Cerebellar nuclear complex (tissue), 1 donor: ENCODE measurements at places on chromosomes 7 and 10.

DNA sequence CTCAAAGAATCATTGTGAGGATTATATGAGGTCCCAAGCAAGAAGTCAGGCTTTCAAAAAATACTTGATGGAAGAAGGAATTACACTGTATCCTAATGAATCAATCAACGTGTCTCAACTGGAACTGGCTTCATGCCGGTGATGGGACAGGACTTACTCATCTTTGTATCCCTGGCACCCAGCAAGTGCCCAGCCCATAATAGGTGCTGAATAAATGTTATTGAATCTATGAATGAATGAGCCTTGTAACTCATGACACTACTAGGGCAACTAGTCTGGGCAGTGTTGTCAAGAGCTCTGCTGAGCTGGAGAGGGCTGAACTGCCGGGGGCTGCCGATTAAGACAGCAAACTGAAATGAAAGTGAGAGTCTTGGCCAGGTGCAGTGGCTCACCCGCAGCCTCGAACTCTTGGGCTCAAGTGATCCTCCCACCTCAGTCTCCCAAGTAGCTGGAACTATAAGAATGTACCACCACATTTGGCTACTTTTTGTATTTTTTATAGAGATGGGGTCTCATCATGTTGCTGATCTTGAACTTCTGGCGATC lies 87.2 kb upstream of the KIF5B start:
- DNase-seq = no peak

DNA sequence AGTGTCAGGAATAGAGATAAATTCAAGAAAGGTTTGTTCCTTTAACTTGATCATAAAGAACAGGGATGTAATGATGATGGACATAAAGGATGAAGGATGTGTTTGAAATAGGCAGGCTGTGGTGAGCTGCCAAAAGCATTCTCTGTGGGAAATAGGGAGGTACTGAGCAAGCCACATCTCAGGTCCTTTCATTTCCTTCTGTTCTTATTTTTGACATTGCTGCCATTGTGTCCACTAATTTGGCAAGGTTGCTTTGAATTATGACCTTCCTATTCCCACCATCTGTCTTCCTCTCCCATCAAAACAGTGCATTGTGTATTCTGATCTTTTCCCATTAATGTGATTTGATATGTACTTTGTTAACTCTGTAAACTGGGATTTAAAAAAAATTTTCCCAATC lies 9.4 kb downstream of the SCRN1 start:
- peak; percentile 65 for DNase-seq

GRCh38 chr10:87846023-87846422 lies 17.3 kb downstream of the KLLN start:
- no peak for DNase-seq

DNA sequence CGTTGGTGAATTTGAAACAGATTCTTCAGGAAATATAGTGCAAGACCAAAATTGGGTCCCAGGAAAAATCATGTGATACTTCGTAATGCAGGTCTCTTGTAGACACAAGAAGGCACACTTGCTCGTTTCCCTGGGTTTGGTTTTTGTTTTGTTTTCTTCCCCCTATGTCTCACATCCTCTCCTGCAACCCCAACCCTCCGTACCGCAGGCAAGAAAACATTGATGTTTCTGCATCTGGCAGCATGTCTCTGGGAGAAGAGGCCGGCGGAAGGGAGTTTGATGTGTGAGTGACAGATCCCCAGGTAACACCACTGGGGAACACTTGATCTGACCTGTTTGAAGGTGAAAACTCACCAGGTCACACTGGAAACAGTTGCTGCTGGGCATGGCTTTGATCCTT lies 718.5 kb downstream of the AUTS2 start:
- no peak for DNase-seq

DNA sequence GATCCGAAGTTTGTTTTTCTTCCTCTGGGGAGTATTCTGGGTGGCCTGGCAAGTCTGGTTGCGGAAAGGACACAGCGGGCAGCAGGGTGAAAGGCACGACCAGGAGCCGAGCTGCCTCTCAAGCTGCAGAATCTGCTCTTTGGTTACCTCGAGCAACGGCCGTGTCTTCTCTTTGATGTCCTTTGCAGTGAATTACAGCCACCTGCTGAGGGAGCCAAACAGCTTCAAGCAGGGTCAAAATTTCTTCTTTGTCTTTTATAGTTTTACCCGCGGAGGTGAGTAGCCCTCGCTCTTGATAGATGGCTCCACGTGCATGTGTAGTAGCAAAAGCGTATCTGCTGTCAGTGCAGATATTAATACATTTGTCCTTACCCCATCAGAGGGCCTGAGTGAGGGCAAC lies 177.3 kb upstream of the MBL2 start:
- DNase-seq = no peak

DNA sequence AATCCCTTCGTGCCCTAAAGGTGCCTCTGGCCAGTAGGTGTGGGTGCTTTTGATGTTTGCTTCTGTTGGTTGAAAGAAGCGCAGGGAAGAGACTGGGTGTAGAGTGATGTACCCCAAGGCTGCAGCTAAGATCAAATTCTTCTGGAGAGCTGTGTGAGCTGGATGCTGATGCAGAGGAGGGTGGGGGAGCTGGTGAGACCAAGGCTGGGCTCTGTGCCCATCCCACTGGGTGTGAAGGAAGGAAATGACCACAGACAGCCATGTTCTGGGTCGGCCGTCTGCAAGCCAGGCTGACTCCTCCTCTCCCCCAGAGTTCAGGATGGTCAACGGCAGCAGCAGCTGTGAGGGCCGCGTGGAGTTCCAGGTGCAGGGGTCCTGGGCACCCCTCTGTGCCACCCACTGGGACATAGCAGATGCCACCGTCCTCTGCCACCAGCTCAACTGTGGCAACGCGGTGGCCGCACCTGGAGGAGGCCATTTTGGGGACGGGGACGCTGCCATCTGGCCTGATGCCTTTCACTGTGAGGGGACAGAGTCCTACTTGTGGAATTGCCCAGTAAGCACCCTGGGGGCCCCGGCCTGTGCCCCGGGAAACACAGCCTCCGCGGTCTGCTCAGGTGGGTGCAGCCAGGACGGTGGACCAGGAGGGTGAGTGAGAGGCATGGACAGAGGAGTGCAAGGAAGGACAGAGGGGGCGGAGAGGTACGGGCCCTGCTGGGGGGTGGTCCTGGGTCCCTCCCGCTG lies 5.1 kb downstream of the SCART1 start:
- no peak for DNase-seq

DNA sequence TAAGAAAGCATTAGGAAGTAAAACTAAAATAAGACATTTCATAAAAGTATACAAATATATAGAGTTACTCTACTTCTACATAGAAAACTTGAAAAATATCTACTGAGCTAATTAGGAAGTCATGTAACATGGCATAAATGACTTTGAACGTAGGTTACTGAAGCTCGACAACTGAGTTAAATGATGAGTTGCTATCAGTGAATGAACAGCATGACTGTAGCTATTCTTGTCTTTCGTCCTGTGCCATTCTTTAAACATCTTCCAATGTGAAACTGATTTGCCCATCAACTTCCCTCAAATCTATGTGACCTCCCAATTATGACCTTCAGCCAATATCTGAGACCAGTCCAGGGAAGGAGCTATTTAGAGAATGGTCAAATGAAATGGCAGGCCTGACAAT lies 113.5 kb upstream of the NEBL start:
- DNase-seq = no peak

- no peak for DNase-seq
Measured at GRCh38 chr7:96416599-96416998, 94.7 kb upstream of the SLC25A13 start.

DNA sequence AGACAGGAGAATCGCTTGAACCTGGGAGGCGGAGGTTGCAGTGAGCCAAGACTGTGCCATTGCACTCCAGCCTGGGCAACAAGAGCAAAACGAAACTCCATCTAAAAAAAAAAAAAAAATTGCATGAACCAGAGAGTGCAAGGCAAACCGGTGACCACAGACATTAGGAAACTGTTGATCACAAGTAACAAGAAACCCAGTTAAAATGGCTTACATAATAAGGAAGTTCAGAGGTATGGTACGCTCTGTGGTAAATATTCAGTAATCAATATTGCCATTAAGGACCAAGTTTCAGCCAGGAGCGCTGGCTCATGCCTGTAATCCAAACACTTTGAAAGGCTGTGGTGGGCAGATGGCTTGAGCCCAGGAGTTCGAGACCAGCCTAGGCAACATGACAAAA lies 9.2 kb upstream of the NT5C2 start:
- DNase-seq = no peak

DNA sequence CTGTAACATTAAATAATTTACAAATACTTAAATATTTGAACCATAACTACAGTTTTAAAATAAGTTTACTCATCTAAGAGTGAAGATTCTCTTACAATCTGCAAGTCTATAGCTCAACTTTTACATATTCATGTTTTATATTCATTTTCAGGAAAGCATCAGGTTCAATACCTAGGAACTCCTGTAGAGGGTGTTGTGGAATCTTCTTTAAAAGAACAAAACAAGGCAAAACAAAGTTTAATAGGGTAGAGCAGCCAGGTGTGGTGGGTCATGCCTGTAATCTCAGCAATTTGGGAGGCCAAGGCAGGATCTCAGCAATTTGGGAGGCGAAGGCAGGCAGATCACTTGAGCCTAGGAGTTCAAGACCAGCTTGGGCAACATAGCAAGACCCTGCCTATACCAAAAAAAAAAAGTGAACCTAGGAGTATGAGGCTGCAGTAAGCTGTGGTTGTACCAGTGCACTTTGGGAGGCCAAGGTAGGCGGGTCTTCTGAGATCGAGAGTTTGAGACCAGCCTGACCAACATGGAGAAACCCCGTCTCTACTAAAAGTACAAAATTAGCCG lies 45.1 kb downstream of the ST8SIA6 start:
- no peak for DNase-seq

GRCh38 chr10:15863323-15863722 lies 3.0 kb upstream of the MINDY3 start:
- no peak for DNase-seq

DNA sequence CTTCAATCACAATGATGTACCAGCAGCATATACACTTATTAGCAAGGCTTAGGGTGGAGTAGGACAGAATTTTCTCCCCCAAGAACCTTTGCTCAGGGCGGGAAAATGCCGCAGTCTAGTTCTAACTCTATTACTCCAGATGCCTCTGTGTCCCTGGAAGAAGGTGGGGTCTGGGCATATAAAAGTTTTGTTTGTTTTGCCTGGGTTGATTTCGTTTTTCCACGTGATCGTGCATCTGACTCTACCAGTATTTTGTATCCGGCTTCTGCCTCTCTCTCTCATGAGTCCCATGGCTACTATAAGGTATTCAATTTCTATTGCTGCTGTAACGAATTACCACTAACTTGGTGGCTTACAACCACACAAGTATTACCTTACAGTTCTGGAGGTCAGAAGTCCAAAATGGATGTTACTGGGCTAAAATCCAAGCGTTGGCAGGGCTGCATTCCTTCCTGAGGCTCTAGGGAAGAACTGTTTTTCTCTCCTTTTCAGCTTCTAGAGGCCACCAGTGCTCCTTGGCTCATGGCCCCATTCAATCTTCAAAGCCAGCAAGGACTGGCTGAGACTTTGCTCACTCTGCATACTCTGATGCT lies 181.2 kb upstream of the PRSS58 start:
- no peak for DNase-seq

GRCh38 chr10:132098539-132099388 lies 33.0 kb downstream of the JAKMIP3 start:
- DNase-seq = no peak

DNA sequence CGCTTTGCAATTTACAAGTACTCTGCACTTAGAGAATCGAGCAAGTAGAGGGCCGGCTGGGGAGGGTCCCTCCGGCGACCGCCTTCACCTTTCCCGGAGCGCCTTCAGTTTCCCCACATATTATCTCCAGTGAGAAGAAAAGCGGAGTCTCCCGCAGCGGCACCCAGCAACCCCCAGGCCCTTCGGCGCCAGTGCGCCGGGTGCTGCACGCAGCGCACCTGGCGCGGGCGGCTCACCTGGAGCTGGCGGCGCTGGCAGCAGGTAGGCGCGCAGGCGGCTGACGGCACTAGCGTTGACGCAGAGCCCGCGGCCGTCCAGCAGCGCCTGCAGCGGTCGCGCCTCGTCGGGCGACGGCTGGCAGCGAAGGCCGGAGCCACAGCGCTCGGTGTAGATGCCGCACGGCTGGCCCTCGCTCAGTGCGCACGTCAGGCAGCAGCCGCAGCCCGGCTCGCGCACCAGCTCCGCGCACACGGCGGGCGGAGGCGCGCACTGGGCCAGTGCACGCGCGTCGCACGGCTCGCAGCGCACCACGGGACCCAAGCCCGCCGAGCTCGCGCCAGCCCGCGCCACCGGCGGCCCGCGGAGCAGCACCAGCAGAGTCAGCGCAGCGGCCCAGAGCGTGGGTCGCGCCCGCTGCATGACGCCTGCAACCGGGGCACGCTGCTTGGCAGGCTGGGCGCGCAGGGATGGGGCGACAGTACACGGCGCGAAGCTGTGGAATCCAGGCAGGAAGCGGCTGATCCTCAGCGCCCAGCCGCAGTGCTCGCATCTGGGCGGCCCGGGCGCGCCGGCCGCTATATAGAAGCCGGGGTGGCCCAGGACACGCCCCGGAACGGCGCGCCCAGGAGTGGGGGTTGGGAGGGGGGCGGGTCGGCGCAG lies at the start of gene IGFBP3:
TSS of gene IGFBP3 (minus strand) at position 771 of the 879 bp plus-strand sequence. CDS start at position 639, 132 bp downstream.
- DNase-seq = no peak

GRCh38 chr10:116974456-116975005 lies 30.5 kb downstream of the SHTN1 start:
- DNase-seq = no peak

GRCh38 chr7:107383203-107383602 lies 86.7 kb upstream of the GPR22 start:
- DNase-seq = no peak
